AG09319 (cell line): ENCODE measurements at places on chromosomes 13 and 19.

DNA sequence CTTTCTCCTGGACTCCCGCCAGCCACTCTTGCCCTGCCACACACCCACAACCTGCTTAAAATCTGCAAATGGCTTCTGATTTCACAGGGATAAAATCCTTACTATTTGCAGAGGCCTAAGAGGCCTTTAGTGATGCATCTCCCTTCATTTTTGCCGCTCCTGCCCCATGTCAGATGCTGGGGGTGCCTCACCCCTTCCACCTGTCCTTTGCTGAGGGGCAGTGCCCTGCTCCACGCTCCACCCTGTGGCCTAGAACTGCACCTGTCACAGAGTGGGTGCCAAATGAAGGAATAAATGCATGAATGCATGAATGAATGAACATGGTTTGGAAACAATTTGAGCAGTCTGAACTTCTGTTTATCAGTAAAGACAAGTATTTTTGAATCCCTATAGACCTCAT is 34.1 kb upstream of the UQCRFS1 start:
- no peak for DNase-seq

DNA sequence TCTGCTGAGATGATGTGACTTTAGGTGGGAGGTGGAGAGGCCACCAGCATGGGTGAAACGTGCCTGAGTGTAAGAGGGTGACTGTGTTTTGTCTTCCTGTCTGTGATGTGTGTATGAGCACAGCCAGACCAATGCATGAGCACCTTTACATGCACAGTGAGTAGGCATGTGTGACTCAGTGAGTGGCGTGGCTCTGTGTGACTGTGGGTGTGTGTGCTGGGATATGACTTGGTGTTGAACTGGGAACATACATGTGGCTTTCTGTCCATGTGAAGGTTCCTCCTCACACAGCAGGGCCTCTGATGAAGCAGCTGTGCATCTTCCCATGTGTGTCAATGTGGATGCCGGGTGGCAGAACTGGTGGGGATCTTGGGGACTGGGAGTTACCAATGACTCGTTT is 19.9 kb upstream of the LGALS13 start:
- DNase-seq = no peak

DNA sequence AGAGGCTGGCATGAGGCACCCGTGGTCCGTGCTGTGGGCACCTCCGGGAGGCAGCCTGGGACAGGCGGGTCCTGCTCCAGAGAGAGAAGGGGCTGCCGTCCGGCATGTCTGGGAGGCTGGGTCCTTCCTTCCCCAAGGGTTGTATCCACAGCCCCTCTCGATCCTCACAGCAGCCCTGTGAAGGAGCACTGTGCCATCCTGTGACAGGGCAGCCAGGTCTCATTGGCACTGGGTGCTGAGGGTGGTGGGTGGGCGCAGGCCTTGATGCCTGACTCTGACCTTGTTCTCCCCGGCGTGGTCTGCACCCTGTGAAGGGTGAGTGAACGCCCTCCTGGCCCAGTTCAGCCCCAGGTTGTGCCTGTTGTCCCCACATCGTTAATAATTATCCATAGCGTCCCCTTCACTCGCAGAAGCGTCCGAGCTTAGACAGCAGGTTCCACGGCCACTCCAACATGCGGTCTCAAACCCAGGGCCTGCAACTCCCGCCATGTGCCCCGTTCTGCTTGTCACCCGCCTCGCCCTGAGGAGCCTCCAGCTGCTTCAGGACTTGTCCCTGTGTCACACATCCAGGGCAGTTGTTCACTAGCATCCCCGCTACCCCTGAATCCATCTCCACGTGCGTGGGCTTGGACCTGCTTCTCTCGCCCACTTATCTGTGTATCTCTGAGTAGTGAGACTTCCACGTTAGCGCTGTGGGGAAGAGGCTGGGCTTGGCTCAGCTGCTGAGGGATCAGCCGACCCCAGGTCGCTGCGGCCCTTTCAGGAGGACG is 10.6 kb downstream of the ATP11A start:
- DNase-seq = no peak

- DNase-seq = no peak
Observed at GRCh38 chr13:52899206-52899605, 50.8 kb upstream of the PCDH8 start.

DNA sequence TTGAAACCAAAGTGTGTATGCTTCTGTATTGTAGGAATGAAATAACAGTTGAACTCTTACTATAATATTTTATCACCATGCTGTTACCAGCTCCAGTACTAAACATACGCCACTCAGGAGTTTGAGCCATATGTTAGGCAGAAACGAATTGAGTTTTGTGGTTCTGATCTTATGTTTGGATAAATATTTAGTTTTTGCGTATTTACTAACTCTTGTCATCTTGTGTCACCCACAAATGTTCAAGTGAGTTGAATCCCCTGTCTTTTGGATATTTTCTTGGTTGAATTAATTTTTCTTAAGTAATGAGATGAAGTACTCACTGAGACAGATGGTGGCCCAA is 1.5 kb downstream of the FNDC3A start:
- DNase-seq = no peak

DNA sequence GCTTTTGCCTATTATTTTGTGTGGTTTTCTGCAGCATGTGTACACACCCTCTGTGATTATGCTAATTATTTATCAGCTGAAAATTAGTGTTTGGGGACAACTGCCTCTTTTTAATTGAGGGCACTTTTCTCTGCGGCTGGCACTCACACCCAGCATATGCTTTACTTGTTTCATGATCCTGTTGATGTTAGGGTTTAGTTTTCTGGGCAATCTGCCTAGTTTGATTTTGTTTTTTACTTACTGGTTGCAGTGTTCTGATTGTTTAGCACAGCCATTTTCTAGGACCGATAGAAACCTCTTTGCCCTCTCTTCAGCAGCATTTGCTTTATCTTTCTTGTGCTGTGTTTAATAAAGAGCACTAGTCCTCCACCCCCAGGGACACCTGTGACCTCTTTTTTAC is 161.6 kb downstream of the PAN3 start:
- no peak for DNase-seq

DNA sequence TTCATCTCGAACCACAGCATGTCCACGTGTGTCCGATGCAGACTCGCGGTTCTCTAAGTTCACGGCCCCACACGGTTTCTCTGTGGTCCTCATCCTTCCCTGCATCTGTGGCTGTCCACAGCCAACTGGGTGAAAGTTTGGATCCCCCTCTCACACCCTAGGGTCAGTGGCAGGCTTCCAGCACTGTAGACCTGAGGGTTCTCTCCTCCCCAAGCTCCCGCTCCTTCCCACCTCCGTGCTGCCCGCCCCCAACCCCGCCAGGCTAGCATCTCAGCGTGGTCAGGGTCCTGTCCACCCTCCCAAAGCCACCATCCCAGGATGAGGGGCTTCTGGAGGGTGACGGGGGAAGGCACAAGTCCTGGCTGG is 3.0 kb downstream of the ANGPTL4 start:
- no peak for DNase-seq

DNA sequence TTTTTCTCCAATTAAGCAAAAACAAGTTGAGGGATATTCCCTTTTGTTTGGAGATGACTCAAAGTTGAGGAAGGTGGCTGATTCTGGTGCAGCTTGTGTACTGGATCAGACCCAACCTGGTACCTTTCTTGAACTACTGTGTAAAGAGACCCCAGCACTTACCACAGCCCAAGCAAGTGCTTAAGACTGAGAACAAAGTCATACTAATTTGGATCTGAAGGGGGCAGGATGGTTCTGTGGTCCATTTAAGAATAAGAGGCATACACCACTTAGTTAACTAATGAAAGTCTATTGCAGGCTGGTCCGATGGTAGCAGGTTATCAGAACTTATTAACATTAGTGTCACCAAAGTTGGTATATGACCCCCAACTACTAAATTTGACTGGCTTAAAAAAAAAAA is 6.3 kb downstream of the THSD1 start:
- DNase-seq = no peak

- DNase-seq = no peak
Observed at GRCh38 chr13:86510792-86511191, 711.6 kb upstream of the SLITRK6 start.

DNA sequence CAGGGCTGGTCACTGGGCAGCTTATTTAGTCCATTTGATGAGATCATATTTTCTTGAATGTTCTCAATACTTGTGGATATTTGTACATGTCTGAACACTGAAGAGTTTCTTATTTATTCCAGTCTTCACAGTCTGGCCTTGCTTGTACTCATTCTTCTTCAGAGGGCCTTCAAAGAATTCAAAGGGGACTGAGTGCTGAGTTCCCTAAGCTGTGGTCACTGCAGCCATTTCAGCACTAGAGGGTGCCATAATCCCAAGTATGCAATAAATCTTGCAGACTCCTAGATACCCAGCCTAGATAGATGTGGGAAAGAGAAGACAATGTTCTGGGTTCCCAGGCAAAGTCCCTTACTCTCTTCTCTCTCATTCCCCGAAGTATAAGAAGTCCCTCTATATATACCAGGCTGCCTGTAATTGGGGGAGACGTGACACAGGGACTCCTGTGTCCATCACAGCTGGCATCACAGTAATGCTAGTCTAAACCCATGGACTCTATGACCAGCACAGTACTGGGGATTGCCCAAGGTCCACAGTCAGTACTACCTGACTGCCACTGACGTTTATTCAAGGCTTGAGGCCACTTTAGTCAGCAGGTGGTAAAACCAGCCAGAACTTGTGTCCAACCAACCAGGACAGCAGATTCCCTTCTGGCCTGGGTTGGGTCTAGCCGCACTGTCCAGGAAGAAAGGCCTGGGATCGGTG is 8.9 kb upstream of the VN1R1 start:
- DNase-seq = no peak
